RPMI7951 (cell line): ENCODE measurements at places on chromosomes 3 and 15.
A peak's percentile ranks its signal among the peaks of the same experiment; 100 is the strongest.

GRCh38 chr3:70517124-70517890 is 204.9 kb upstream of the MDFIC2 start:
- no peak for DNase-seq

DNA sequence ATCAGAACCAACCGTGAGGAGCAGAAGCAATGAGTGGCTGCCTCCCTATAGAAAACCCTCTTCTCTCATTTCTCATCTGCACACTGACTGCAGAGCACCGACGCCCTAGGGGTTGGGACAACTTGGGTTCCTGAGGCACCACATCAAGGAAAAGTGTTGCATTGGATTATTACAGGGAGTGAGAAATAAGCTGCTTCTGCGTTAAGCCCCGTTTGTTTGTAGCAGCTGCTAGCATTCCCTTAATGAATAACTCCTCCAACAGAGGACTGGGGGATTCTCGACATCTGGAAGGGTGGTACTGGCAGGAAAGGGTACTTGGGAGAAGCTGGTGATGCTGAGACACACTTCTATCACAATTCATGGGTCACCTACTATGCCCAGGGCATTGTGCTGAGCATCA is 25.3 kb upstream of the AGBL1 start:
- no peak for DNase-seq

DNA sequence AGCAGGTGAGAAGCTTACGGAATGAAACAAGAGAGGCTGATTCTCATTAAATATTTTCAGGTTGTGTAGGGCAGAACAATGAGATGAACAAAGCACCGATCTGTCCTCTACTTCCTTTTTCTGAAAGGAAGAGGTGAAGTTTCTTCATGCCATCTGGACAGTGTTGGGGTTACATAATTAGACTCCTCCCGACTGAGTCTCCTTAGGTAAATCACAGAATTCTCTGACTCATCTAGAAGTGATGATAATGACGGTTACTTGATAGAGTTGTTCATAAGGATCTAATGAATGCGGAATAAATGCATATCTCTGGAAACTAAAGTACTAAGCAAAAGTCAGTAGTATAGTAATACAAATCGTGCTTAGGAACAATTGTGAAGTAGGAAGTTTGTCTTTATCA is 21.2 kb downstream of the CRTC3 start:
- DNase-seq = no peak

DNA sequence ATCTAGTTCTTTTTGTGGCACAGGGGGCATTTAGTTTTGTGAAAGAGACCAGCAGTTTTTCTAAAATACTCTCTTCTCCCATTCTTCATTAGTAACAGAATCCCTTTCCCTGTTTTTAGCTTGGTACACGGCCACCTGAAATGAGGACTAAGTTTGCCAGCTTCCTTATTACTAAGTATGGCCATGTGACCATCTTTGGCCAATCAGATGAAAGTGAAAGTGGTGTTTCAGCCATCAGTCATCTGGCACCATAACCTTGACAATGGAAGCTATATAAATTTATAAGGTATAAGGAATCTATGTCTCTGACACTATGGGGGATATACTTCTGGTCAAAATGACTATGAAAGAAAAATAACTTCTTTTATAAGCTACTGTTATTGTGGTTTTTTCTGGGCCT is 570.4 kb downstream of the AGBL1 start:
- peak; percentile 66 for DNase-seq

DNA sequence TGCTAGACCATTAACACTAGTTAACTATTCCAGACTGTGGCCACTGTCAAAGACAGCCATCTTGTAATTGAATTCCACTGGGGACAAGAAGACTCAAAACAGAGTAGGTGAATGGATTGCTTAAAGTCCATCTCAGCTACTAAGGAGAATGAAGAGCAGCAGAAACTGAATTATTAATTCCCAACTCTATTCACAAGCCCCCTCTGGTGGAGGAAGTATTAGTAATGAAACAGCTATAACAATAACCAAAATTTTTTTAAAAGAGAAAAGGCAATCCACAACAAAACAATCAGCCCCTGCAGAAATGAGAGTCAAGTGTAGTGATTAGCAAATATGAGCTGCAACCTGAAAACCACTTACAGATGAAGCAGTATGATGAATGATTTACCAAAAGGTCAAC is 302.8 kb downstream of the FHIT start:
- peak; percentile 36 for DNase-seq

- no peak for DNase-seq
Measured at GRCh38 chr3:170107941-170108340, 70.1 kb downstream of the GPR160 start.
